ENCODE measurements at places on chromosomes 7 and 10.

DNA sequence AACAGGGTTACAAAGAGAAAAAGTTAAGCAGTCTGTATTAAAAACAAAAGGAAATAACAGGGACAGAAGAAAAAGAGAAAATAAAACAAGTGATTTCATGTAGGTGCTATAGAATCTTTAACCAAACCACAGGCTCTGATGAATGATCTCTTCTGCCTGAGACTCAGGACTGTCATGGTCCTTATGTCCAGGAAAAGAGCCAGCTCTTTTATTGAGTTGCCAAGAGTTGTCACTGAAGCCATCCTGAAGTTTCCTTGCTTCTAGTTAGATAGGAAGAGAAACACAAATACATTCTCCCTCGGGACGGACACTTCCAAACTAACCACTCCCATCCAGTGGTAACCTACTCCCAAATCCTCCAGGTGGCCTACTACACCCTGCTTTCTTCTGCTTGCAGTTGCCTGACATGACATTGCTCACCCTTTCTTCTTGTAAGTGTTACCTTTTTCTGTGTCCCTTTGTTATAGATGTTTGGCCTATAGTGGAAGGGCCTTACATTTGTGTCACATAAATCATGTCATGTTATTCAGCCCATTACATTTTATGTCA is 346.7 kb downstream of the NRG3 start:
- DNase-seq: no peak

GRCh38 chr7:157007470-157008066 is 2.9 kb downstream of the MNX1 start:
- no peak for DNase-seq

DNA sequence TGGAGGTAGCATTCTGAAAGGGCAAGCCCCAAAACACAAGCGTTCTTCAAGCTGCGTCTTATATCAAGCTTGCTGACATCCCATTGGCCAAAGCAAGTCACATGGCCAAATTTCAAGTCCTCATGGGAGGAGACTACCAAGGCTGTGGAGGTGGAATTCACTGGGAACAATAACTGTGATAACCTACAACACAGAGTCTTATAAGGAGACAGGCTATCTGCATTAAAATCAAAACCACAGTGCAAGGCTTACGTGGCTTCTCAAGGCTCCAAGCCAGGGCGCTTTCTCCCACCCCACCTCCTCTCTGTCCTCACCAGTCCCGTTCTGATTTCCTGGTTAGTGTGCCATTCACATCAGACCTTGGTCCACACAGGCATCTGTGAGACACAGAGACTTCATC is 39.4 kb downstream of the ADRB1 start:
- DNase-seq: no peak

DNA sequence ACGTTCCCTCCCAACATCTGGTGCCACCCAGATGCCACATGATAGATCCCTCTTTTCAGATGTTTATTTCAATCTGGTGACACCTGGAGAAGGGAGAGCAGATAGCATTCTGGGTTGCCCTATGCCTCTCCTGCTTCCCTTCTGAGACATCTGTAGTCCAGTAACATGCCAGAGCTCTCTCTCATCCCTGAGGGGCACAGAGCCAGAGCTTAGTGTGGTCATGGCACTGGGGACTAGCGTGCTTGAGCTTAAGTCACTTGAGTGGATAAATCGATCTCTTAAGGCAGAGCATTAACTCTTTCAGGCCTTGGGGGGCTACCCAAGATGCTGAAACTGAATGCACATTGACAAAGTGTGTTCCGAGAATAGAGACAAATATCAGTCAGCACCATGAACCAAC is 47.9 kb downstream of the WNT2 start:
- DNase-seq: no peak

DNA sequence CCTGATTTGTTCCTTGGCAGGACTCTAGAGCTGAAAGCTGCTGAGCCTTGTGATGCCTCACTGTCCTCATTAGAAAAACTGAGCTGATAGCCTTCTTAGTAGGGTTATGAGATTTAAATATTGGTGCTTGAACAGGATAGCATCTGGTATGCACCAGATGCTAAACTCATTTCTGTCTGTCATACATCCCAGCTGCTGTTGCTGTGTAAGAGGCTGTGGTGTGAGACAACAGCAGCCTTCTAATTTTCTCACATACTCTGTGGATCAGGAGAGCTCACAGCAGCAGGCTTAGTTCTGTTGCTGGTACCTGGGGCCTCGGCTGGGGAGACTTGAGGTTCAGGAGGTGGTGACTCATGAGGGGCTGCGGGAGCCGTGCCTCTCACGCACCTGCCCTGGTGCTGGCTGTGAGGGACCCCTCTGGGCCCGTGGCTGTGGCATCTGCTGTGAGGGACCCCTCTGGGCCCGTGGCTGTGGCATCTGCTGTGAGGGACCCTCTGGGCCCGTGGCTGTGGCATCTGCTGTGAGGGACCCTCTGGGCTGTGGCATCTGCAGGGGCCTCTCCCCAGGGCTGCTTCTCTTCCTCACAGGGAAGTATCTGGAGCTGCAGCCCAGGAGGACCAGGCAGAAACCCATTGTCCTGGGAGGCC is 12.5 kb downstream of the DYNC2I1 start:
- DNase-seq: no peak

DNA sequence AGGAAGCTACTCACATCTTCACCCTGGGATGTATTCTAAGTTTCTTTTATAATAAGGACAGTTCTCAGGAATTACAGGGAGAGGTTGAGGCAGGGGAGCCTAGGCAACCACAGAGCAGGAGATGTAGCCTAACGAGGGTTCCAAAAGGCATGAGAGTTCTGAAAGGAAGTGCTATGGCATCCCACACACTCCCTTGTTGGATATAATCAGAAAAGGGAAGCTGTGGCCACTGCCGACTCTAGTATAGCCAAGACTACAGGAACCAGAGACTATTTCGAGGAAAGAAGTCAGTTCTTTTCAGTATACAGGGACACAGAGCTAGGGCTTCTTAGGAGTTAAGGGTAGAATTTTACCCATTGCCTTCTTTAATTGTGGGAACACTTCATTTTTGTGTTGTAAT is 11.0 kb downstream of the PRR15 start:
- DNase-seq: no peak

DNA sequence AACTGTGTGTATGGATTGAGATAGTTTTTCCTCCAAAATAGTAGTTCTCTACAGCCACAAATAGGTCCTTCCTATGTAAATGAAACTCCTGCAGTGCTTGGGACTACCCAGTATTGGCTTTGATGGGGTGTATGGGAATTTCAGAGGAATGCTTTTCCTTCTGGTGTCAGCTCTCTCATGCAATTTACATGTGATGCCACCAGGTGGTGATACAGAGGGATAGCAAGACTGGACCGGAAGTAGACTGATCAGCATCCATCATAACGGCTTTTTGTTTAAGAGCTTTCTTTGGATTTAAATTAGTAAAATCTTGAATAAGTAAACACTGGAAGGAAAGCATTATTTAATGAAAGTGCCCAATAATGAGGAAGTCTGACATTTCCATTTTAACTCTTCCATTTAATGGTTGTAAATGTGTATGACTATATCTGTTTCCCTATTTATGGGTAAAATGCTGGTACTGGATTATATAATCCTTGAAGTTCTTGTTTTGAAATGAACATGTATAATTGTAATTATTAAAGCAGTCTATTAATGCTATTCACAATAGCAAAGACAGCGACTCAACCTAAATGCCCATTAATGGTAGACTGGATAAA is 22.7 kb downstream of the DYNC1I1 start:
- DNase-seq: no peak
